ENCODE measurements at places on chromosomes 7 and 10.

- no peak for DNase-seq
Observed at GRCh38 chr7:141073641-141074161, at the start of gene TMEM178B. Gene TMEM178B, plus strand, starts transcription at chr7:141074064.

DNA sequence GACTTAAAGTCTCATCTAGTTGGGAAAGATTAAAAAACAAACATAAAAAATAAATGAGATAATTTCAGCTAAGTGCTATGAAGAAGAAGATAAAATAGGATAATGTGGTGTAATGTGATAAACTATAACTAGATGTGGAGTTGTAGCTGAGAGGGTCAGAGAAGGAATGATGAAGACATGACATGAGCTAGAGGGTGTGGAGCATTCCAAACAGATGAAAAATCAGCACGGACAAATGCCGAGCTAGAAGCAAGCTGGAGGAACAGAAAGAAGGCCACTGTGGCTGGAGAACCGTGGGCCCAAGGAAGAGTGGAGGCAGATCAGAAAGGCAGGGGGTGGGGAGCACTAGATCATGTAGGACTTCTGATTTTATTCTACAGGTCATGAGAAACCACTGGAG, 70.6 kb downstream of the CDK6 start:
- DNase-seq, result no peak

DNA sequence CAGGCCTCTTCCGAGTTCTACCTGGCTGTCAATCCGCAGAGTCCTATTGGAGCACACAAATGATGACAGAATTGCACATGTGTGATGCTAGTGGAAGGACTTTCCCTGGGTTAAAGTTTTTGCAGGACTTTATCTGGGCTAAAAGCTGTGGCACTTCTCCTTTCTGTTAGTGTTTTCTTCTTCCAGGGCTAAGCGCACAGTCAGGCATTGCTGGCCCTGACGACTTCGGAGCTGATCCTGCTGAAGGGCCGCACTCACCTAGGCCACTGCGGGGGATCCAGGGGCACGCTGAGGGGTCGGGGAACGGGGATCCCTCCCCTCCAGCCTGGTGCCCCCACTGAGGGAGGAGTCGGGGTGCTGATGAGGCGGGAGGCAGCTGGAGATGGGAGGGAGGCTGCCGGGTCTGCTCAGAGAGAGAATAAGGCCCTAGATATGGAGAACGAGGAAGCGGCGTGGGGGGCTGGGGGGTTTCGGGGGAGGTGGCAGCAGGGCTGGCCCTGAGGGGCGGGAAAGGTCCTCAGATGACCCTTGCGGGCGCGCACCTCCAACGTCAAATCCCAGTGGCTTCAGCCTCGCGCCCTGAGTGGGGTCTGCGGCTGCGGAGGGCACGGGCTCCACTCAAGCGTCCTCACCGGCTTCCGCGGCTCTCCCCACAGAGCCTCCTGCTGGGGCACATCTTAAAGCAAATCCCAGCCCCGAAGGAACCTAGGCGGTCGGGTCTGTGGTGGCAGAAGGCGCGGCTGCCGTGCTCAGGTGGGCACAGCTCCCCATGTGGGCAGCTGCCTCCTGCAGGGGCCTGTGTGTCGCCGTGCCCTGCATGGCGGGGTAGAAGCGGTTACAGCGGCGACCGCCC, 30.9 kb downstream of the AGR3 start:
- no peak for DNase-seq

- no peak for DNase-seq
Observed at GRCh38 chr7:106269254-106269961, 15.4 kb downstream of the NAMPT start.

GRCh38 chr10:98033515-98033914, 3.1 kb upstream of the CRTAC1 start:
- DNase-seq, result no peak

DNA sequence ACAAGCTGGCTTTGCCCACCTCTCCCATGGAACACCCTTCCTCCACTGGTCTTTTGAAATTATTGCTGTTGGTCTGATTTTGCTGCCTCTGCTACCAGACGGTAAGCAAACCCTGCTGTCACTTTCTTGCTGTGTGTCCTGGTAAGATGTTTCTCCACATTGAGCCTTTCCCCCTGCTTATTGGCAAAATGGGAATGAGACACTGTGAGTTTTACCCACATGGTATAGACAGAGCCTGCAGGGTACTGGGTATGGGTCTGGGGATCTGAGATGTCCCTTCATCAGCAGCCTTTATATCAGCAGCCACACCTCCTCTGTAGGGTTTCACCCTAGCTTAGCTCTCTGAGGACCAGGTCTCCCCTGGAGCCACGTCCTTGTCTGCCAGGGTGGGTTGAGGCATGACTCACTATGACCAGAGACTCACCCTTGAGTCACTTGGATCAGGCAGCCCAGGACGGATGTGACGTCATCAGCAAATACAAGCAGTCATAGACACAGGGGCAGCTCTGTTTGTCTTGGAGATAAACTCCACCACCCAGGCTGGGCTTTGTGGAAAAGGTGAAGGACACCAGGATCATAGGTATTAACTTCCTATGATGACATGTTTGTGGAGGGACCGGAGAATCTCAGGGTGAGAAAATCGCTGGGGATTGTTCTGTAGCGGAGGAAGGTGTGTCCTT, 17.9 kb upstream of the BAIAP2L1 start:
- DNase-seq, result no peak

- no peak for DNase-seq
Observed at GRCh38 chr10:35470248-35470924, 134.1 kb downstream of the CCNY start.

DNA sequence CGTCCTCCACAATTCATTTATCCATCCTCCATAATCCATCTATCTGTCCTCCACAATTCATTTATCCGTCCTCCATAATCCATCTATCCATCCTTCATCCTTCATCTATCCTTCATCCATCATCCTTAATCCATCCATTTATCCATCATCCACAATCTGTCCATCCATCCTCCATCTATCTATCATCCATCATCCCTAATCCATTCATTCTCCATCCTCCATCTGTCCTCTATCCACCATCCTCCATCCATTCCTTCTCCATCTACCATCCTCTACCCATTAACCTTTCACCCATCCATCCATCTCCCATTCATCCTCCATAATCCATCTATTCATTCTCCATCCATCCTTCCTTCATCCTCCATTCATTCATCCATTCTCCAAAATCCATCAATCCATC, 36.0 kb upstream of the DPYSL4 start:
- no peak for DNase-seq

DNA sequence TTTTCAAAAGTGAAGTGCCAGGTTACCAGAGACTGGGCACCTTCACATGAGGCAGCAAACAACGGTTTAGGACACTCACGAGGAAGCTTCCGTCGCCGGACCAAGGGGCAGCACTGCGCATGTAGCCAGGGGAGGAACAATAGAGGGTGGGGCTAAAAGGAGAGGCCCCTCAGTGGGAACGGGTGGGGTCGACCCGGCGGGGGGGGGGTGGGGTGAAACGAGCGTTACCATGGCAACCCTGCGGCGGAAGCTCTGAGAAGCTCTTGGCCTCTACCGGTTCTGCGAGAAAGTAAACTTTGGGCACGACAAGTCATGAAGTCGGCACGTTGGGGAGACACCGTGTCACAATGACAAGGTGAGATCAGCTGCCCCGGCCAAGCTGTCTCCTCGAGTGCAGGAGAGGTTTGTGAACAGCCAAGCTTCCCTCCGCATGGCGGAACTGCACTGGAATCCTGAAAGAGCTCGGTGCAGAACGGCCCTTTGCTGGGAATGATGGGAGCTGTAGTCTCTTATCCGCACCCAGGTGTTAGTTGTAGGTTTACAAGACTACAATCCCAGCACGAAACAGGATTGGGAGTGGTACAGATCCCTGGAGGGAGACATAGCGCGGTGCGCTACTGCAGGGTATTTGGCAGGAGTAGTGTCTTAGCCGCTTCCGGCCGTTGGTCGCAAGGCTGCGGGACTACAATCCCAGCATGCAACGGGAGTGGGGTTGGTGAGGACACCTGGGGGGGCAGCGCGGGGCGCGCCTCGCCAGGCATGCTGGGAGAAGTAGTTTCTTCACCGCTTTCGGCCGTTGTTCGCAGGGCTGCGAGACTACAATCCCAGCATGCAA, 72.8 kb upstream of the ZNF722 start:
- DNase-seq, result peak; percentile 83

GRCh38 chr7:105831824-105832535, 44.4 kb downstream of the ATXN7L1 start:
- no peak for DNase-seq

DNA sequence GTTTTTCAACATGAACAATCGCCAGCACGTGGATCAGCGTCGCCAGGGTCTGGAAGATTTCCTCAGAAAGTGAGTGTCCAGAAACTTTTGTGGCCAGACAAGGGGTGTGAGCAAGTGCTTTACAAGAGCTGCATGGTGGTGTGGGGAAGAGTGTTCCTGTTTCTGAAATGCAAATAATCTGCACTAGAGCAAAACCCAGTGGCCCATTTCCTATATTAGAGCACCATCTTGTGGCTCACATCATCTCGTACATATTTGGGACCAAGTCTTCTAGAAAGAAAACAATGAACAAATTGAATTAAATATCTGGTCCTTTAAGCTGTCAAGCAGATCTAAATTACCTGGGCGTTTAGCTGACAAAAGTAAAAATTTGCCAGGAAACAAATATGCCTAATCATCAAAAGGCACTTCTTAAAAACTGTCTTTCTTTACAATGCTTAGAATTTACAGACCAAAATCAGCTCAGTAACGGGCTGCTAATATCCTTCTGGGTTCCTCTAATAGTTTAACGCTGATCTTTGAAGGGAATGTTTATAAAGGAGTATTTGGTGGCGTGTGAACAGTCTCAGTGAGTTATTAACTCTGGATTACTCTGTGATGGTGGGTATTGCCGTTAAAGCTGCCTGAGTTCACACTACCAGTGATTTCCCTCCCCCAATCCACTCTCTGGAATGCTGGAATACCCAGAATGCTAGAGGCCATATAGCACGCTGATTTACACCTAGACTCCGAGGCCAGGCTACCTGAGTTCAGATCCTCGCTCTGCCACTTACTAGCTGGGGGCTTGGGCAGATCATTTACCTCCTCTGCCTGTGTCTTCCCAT, 73.6 kb downstream of the SNX10 start:
- DNase-seq, result no peak

DNA sequence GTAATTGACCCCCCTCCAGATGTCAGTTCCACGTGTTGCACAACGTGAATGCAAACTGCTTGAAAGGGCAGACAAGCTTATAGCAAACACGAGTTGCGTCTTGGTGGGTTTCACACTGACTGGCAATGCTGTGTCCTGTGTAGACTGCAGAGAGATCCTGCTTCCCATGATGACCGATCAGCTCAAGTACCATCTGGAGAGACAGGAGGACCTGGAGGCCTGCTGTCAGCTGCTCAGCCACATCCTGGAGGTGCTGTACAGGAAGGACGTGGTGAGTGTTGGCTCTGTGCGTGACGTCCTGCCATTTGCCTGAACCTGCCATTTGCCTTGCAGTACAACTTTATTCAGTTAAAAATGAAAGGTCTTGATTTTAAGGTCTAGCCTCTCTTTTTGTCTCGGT, 71.1 kb downstream of the INSYN2A start:
- no peak for DNase-seq

- no peak for DNase-seq
Observed at GRCh38 chr10:117551330-117552155, 9.0 kb downstream of the EMX2 start.

GRCh38 chr7:51376420-51377092, 59.9 kb upstream of the COBL start:
- DNase-seq, result no peak

- no peak for DNase-seq
Observed at GRCh38 chr7:123571684-123572083, 14.1 kb upstream of the NDUFA5 start.

- DNase-seq, result no peak
Observed at GRCh38 chr7:80918399-80918798, 452 bp downstream of the SEMA3C start.

DNA sequence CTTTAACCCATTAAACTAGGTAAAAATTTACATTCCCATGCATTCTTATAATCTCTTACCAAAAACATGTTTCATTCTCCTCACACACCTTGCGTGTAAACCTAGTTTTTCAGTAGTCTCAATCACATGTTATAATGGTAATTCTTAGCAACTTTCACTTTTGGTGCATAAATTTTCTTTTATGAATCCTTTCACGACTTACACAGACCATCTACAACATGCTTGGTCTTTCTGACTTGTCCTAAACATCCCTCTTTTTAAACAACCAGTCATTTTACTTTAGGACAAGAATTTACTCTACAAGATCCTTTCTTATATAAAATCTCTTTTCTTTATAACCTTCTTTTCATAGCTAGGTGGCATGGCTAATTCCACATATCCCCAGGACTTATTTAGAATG, 25.8 kb downstream of the FBXL13 start:
- no peak for DNase-seq

DNA sequence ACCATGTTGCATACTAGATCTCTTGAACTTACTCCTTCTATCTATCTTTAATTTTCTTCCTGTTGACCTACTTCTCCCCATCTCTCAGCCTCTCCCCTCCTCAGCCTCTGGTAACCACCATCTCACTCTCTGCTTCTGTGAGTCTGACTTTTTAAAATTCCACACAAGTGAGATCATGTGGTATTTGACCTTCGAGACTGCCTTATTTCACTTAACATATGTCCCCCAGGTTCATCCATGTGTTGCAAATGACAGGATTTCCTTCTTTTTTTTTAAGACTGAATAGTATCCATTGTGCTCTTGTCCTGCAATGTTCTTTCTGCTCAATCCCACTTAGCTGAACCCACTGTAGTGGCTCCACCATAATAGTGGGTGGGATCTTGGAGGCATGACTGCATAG, 51.4 kb upstream of the DNAJC1 start:
- DNase-seq, result no peak

DNA sequence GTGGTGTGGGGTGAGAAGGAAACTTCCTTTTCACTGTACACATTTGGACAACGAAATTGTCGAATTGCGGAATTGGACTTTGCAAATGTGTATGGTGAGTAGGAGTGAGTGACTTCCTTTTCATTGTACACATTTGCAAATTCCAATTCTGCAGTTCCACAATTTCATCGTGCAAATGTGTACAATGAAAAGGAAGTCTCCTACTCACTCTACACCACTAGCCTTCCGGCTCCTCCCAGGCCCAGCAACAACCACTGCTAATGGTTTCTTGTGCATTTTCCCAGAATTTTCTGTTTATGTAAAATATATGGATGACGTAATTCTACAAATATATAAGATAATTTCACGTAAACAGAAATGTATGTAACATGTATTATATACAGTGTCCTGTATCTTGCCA, 118.5 kb downstream of the ARL4A start:
- no peak for DNase-seq

DNA sequence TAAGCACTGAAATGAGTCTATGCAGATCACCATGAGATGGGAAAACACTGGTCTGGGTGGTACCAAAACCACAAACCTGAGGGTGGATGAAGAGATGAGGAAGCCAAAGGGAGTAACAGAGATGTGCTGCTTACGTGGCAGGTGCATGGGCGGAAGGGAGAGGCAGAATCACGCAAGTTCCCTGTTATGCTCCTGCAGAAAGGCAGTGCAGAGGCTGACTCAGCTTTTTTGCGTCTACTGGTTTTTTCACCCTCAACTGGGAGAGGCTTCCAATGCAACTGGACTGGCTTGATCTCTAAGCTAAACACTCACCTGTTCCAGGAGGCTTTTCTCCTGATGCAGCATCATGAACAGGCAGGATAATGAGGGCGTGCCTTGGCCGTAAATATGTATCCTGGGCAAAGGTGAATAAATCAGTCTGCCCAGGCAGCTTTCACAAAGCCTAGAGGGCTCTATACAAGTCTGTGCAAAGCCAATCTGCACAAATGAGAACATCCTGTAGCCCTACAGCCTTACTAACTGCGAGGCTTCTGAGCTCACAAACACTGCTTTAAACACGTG, 95.4 kb upstream of the AFAP1L2 start:
- peak; percentile 62 for DNase-seq

- DNase-seq, result no peak
Observed at GRCh38 chr10:79981450-79982361, 32.8 kb upstream of the SFTPD start.

All from stimulated activated CD8-positive, alpha-beta memory T cell treated with anti-CD3 and anti-CD28 coated beads, Interleukin-4, amount 100 ng/mL, for 24 hours (primary cell).